ENCODE measurements at places on chromosomes 16 and 17.

- DNase-seq, result no peak
These were observed 330.8 kb upstream of the WSB1 start for GRCh38 chr17:26963163-26963503.

DNA sequence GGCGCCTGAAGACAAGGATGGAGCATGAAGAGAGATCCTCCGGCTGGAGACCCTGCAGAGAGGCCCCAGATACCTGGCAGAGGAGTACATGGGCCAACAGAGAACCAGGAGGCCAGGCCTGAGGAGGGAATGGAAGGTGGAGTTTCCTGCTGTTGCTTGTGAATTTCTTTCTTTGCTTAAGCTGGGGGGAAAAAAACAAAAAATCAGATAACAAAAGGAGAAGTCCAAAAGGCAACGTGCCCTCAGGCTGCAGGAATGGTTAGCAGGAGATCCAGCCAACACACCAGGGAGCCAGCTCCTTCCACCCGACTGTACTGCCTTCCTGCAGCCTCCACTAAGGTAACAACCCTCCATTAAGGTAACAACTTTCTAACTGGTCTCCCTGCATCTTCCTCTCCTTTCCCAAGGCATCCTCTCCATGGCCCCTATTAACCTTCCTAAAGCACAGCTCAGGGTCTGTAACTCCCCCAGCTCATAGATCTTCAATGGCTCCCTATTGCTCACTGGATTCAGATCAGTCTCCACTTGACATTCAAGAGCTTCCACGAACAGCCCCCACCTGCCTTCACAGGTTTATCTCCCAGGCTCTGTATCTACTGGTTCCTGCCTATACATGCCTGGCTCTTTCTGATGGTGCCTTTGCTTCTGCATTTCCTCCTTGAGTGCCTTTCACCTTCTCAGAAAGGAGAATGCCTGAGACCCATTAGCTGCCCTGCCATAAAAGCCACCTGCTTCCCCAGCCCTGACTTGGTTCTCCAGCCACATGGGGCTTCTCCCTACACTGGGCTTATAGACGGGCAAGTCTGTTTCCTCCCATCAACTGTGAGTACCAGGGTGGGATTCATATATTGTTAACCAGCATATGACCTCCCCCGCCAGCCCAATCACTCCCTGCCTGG is 725 bp upstream of the ARL5C start:
- DNase-seq, result no peak

DNA sequence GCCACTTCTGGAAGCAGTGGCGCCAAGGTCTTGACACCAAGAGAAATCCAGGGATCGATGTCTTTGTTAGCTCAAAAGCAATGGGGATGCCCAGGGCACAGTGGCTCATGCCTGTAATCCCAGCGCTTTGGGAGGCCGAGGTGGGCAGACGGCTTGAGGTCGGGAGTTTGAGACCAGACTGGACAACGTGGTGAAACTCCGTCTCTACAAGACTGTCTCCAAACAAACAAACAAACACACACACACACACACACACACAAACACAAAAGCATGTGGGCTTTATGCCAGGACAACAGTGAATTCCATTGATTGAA is 22.4 kb upstream of the FAAP100 start:
- no peak for DNase-seq

- DNase-seq, result no peak
These were observed 14.7 kb upstream of the CTCF start for GRCh38 chr16:67547423-67548264.

DNA sequence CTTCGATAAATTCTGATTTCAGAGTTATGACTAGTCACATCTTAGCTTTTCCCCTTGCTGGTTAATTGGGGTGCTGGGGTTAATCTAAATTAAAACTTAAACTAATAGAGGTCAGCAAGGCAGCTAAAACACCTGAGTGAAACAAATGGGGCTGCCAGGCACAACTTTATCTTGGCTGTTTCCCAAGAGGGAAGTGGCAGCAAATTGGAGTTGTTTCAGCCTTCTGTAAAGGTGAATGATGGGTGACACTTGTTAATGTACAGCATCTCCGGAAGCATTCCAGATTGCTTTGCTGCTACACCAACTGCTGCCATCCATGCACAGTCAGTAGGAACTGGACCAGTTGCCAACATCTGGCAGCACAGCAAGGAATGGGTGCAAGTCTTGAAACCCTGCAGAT is 43.9 kb downstream of the AATF start:
- DNase-seq, result no peak
